ENCODE measurements at places on chromosomes 5 and 9.

DNA sequence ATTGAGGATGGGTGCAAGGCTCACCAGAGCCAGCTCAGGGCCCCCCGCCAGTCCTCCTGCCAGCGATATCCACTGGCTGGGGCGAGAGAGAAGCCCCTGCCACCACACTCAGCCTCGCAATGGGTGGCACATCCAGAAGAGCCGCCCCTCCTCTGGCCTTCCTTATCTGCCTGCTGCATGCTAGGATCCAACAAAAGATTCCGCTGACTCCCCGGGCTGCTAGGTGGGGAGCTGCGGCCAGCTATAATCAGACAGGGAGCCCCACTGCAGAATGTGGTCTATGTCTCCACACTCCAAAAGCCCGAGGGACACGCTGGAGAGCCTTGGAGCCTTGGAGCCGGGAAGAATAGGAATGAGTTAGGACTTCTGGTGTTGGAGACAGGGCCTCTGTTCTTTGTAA is 32.8 kb downstream of the COL23A1 start:
- no peak for DNase-seq

DNA sequence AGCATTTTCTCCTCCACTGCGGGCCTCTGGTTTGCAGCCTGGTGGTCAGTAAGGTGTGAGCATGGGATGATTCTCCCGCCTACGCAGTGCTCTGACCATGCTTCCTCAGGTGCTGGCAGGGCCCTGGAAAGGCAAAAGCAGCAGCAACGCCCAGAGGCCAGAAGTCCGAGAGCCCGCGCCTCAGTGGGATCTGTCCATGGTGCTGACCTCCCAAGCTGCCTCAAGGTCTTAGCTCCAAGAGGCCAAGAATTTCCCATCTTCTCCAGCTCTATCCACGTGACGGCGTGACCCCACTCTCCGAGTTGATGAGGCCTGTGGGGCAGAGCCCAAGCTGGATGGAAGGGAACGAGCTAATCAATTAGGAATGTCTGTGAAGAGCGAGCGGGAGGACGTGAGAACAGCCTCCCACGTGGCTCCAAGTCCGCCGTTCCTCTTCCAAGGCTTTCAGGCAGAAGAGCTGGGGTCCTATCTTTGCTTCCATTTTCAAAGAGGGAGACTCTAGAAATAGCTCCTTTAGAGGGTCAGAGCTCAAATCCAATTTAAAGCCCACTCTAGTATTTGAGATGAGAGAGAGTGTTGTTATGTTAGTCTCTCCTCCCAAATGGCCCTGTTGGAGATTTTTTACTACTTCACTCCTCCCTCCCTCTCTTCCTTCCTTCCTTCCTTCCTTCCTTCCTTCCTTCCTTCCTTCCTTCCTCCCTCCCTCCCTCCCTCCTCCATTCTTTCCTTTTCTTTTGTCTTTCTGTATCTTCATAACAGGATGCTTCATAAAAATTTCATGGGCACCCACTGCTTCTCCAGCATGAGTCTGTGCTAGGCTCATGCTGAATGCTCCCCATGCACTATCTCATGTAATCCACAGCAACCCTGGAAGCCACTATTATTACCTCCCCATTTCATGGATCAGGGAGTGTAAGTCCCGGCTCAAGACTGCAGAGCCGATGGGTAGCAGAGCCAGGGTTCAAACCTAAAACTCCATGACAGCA is 69.3 kb downstream of the OLFM1 start:
- no peak for DNase-seq

- DNase-seq = no peak
Measured at GRCh38 chr5:145056800-145057199, 778.3 kb downstream of the PRELID2 start.

GRCh38 chr9:69346596-69347390 is 21.8 kb downstream of the ENTREP1 start:
- no peak for DNase-seq

DNA sequence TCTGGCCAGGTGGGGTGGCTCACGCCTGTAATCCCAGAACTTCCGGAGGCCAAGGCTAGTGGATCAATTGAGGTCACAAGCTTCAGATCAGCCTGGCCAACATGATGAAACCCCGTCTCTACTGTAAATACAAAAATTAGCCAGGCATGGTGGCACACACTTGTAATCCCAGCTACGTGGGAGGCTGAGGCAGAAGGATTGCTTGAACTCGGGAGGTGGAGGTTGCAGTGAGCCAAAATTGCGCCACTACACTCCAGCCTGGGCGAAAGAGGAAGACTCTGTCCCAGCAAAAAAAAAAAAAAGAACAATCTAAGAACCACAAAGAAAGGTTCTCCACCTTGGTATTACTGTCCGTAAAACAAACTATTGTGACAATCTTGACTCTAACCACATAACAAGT is 9.7 kb downstream of the MYO10 start:
- DNase-seq = no peak

GRCh38 chr5:10511741-10512640 is 51.9 kb upstream of the ANKRD33B start:
- DNase-seq = no peak

- DNase-seq = no peak
Measured at GRCh38 chr5:141834331-141834730, 43.9 kb downstream of the PCDH1 start.

Measured in T-helper 22 cell (primary cell).